ENCODE measurements at places on chromosomes 4 and X.

GRCh38 chrX:63746715-63747114 is 38.3 kb downstream of the ARHGEF9 start:
- DNase-seq: no peak

GRCh38 chr4:94305466-94306225 is 37.0 kb downstream of the HPGDS start:
- no peak for DNase-seq

- DNase-seq: no peak
Measured at GRCh38 chr4:66853845-66854244, 691.5 kb downstream of the CENPC start.

DNA sequence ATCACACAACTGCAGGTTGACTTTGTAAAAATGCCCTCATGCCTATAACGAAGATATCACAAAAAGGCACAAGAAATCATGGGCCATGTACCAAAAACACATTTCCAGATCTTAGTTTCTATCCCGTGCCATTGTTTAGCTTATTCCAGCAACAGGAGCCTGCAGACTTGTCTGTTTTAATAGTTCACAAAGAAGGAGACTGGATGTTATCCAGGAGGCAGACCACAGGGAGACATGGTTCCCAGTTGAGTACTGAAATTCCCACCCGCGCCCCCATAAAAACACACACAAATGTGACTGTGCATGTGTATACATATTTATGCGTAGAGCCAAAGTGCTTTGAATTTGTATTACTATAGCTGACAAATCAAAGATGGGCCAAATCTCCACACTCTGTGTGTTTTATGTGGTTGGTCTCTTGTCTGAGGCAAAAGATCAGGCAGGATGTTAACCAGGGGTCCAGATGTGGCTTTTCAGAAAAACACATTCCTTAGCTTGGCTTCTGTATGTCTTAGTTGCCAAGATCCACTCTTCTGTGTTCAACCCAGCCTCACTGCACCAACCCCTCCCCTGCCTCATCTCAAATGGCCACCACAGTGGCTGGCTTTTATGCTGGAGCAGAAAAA is 469.2 kb upstream of the DIPK2B start:
- no peak for DNase-seq

GRCh38 chrX:110315551-110315950 is 2.3 kb downstream of the AMMECR1 start:
- DNase-seq: no peak

- no peak for DNase-seq
Measured at GRCh38 chr4:124862261-124862660, 149.7 kb upstream of the ANKRD50 start.

DNA sequence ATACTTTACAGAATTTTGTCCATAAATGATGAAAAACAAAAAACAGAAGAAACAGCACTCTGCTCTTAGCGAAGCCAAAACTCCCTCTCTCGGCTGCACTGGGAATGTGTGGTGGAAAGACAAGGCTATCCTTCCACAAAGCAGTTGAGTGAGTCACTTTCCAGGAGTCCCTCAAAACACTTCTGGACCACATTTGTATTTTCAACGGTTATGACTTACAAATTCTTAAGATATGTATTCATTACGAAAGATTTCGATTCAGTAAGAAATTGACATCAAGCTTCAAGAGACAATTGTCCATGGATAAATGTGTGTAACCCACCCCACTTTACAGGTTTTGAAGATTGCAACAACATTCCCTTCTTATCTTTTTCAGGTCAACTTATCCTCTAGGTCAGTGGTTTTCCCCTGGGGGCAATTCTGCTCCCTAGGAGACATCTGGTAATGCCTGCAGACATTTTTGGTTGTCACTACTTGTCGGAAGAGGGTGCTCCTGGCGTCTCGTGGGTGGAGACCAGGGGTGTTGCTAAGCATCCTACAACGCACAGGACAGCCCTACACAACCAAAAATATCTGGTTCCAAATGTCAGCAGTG is 66.7 kb upstream of the MTNR1A start:
- no peak for DNase-seq

DNA sequence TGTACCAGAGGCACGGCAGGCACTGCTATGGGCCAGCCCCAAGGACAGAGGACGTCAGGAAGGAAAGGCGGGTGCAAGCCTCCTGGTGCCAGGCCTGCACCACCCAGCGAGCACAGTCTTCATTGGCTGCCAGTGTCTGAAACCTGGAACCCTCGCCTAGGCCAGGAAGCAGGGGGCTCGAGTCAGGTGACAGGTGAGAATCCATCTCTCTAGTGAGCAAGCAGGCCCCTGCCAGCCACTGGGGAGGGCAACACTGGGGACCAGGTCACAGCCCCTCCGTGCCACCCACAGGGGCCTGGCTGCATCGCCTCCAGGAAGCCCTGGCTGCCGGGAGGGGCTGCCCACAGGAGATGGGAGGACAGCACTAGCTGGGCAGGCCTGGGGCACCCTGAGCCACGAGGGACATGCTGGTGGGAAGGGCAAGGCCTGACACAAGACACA is 6.9 kb upstream of the HAUS3 start:
- DNase-seq: no peak

GRCh38 chrX:77917294-77917933 is 6.9 kb downstream of the ATP7A start:
- no peak for DNase-seq

GRCh38 chr4:166822386-166822785 is 411.9 kb downstream of the SPOCK3 start:
- DNase-seq: no peak

GRCh38 chr4:136922066-136922465 is 610.2 kb downstream of the PCDH18 start:
- DNase-seq: no peak

DNA sequence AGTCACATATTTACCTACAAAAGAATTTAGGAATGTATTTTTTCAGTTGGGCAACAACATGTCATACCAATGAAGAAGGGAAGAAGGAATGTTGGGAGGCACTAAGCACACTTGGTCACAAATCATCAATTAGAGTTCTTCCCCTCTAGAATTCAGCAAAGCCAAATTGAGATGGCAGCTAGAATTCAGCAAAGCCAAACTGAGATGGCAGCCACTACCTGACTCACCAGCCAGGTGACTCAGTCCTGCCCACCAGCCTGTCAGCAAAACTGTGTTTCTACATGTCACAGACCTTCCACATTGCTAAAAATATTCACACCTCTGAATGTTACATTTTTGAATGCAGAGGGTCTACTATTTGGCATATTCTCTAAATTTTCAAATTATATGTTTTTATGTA is 63.2 kb upstream of the NOCT start:
- no peak for DNase-seq

- DNase-seq: no peak
Measured at GRCh38 chr4:25190407-25190806, 30.2 kb upstream of the SEPSECS start.

- DNase-seq: no peak
Measured at GRCh38 chr4:169438057-169438480, 167.3 kb upstream of the SH3RF1 start.

GRCh38 chrX:155577682-155578081 is 35.1 kb downstream of the TMLHE start:
- no peak for DNase-seq

DNA sequence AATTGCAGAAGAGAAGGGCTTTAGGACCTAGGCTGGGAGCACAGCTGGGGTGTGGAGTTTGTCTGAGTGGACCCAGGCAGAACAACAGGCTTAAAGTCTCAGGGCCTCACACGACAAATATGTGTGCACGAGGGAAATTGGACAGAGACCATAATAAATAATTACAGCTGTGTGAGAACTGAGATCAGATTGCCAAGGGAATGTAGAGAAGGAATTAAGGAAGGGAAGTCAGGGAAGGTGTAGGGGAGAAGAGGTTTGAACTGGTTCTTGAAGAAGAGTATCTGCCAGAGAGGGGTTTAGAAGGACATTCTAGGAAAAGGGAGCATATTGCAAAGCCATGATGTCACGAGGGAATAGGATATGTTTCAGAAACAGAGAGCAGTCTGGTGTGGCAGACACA is 120.7 kb upstream of the TSPAN5 start:
- no peak for DNase-seq

- no peak for DNase-seq
Measured at GRCh38 chr4:168955674-168956073, 54.4 kb downstream of the CBR4 start.

DNA sequence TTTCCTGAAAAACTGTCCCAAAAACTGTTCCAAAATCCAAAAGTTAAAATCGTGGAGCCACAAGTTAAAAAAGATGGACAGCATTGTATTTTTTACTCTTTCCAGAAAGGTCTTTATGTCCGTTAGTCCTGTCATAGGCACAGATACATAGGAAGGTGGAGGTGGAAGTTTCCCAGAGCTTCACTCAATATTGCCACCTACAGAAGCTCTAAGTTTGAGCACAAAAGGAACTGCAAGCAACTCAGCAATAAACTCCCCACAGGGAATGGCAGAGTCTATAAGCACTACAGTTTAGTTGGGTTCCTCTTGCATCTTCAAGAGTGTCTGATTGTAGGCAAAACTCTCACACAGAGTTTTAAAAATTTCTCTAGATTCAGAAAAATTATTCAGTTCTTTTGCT is 22.0 kb upstream of the UGT2B4 start:
- DNase-seq: no peak

- no peak for DNase-seq
Measured at GRCh38 chrX:111955901-111956300, 79.9 kb downstream of the TRPC5OS start.

GRCh38 chrX:54230435-54231148 is 47.5 kb upstream of the FAM120C start:
- no peak for DNase-seq

DNA sequence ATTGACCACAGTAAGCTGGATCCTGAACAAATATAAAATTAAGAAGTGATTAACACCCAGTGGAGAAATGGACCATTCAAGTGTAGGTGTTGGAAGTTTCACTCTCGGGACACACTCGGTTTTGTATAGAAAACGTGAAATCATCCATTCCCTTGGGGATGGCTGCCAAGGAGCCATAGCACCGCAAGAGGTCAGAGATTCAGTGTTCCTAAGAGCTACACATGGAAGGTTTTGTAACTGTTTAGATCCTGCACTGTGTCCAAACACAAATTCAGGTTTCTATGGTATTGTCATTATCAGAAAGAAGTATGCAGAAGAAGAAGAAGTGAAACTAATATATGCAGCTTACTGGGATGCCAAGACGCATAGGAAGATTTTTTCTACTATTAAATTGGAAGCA is 281.0 kb downstream of the LDB2 start:
- DNase-seq: no peak

DNA sequence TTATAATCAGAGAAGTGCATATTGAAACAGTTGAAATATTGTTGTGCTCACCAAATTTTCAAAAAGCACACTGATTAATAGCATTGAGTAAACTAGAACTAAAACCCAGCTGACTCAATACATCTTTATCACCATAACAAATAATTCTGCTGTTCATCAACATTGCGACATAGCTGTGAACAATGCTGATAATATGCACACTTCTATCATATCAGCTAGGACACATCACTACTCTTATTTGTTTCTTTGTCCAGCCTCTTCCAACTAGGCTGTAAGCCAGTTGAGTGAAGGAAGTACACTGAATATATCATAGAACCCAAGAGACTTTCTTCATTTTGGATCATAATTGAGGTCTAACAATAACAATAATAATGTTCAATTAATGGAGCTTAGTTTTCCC is 349.7 kb downstream of the IQCM start:
- no peak for DNase-seq

- no peak for DNase-seq
Measured at GRCh38 chr4:100128338-100128737, 61.9 kb downstream of the DDIT4L start.

DNA sequence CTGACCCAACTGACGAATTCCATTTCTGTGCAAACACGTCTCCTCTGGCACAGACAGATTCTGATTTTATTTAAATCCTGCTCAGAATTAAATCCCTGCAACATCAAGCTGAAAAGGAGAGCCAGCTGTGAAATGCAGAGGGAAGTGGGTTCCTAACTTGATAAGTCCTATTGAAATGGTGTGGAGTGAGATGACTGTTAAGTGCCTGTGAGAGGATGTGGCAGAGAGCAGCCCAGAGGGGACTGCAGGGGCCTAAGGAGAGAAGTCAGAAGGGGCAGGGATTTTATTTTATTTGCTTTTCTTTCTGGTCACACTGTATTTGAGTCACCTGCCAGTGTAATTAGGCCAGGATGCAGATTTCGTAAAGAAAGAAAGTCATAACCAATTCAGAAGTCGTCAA is 277.4 kb downstream of the NKX6-1 start:
- no peak for DNase-seq

DNA sequence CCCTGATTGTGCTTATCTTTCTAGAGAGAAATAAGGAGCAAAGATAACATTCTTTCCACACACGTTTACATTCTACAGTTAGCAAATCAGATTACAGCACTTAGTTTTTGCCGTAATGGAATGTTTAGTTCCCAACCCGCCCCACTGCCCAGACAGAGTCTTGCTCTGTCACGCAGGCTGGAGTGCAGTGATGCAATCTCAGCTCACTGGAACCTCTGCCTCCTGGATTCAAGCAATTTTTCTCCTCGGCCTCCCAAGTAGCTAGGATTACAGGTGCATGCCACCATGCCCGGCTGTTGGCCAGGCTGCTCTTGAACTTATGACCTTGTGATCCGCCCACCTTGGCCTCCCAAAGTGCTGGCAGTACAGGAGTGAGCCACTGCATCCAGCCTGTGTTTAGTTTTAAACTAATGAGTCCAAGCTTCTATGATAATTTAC is 8.4 kb upstream of the PRPS1 start:
- DNase-seq: no peak

GRCh38 chrX:54602563-54602962 is 72.5 kb downstream of the GNL3L start:
- no peak for DNase-seq

GRCh38 chr4:143362349-143363046 is 25.8 kb downstream of the GAB1 start:
- no peak for DNase-seq

DNA sequence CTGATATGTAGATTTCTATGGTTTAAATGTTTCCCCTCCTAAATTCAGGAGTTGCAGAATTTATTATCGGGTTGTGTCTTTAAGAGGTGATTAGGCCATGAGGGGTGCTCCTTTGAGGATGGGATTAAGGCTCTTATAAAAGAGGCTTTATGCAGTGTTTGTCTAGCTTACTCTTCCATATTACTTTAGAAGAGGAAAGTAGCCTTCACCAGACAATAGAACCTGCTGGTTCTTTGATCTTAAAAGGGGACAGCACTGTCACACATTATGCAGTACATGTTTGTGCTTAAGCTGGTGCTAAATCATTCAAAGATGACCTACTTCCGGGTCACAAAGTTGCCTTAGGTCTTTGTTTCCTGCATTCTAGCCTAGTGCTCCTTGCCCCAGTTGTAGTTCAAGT is 81.0 kb downstream of the CPXCR1 start:
- no peak for DNase-seq

All from activated CD8-positive, alpha-beta memory T cell treated with anti-CD3 and anti-CD28 coated beads for 1 hour (primary cell).